ENCODE measurements at places on chromosomes 11 and 22.
A peak's percentile ranks its signal among the peaks of the same experiment; 100 is the strongest.

- DNase-seq = no peak
These were observed 47.6 kb upstream of the PPARA start for GRCh38 chr22:46102752-46103151.

- no peak for DNase-seq
These were observed 857.0 kb downstream of the KCNA4 start for GRCh38 chr11:29159552-29160465.

GRCh38 chr11:59706518-59707285 is 6.9 kb downstream of the OR10V1 start:
- DNase-seq = no peak

DNA sequence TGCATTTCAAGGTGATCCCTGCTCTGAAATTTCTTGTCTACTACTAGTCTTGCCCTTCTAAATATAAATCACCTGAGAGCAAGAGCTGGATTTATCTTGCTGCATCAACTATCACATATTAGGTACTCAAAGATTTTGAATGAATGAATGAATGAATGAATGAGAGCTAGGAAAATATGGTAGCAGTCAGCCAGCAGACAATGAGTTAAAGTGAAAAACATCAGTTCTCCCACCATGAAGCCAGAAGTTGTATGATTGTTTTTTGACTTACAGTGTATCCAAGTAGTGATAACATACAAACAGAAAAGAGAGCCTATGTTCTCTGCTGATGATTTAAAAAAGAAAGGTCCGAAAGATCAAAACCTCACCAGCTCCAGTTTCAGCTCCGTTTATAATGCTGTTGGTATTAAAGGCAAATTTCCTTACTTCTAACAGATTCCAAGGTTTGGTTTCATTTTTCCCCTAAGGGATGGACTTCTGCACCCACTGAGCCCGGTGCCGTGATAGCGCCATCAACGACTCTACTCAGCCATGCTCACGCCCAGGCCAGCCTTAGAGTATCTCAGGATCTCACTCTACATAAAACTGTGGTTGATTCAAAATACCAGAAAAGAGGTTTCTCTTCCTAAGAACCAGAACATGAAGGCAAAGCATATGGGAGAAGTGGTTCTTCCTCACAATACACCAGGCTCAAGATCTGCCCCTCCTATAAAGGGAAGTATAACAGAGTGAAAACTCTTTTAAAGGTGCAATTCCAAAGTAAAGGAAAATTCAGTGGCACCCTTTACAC is 92.0 kb downstream of the SGSM3 start:
- peak; percentile 6 for DNase-seq

DNA sequence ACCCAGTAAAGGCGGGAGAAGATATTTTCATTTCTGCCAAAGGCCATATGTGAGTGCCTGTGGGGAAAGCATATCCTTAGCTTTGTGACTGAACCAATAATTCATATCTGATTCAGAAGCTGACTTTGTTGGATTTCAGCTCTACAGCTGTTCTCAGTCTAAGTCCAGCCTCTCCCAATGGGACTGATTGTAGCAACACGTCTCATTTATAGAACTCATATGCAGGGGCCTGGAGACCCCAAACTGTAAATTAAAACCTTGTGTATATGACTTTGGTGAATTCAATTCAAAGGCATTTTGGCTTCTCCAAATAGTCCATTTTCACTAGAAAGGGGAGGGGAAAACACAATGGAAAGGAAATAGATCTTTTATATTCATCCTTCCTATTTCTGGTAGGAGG is 250.4 kb upstream of the SORL1-AS1 start:
- DNase-seq = no peak

GRCh38 chr11:105032495-105032894 is 2.4 kb downstream of the CASP1 start:
- DNase-seq = no peak

GRCh38 chr22:32830957-32831356 is 29.5 kb downstream of the TIMP3 start:
- no peak for DNase-seq

DNA sequence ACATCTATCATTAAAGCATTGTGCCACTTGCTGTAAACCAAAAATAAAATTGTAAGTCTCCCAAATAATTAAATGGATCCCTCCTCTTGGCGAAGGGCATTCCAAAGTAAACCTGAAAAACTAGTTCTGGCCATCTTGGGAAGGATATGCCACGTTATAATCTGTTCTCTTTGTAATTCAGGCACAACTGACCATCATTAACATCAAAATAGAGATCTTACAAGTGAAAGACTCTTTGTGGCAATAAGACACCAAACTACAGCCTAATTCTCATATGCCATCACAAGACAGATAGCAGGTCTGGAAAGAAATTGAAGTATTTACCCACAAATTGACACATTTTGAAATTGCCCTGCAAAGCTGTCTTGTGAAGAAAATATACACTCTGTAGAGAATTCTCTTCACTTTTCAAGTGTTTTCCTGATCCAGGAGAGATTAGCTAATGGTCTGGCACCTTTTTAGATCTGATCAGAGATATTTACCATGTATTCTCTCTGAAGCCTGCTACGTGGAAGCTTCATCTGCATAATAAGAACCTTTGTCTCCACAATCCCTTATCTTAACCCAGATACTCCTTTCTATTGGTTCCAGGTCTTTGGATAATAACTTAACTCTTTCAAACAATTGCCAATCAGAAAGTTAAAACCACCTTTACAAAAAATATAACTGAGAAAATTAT is 630.4 kb upstream of the CCDC179 start:
- no peak for DNase-seq

DNA sequence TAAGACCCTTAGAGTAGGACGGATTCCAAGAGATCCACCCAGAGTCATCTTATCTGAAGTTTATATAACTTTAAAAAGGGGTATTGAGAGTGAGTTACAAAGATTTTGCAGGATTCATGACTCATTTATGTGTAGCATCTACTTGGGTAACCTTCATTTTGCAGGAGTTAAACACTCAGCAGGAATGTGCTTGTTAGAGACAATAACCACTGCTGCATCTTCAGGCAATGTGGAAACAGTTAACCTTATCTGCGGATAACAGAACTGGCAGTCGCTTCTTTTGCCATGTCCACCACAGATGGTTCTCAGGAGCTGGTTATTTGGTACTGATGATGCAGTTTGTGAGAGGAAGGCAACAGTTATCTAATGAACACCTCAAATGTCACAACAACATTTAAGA is 417.9 kb upstream of the DDI1 start:
- no peak for DNase-seq
